ENCODE measurements at places on chromosomes 16 and 17.

- no peak for DNase-seq
Measured at GRCh38 chr16:65489531-65490023, 367.7 kb upstream of the CDH11 start.

- no peak for DNase-seq
Measured at GRCh38 chr17:81540676-81541027, 11.5 kb downstream of the FAAP100 start.

GRCh38 chr16:14505846-14506245 is 124.2 kb downstream of the PARN start:
- no peak for DNase-seq

- no peak for DNase-seq
Measured at GRCh38 chr17:76204277-76204676, 36.0 kb downstream of the RNF157 start.

- no peak for DNase-seq
Measured at GRCh38 chr16:31344712-31345111, 10.3 kb upstream of the ITGAX start.

GRCh38 chr16:79808731-79809130 is 208.2 kb upstream of the MAF start:
- DNase-seq, result no peak

DNA sequence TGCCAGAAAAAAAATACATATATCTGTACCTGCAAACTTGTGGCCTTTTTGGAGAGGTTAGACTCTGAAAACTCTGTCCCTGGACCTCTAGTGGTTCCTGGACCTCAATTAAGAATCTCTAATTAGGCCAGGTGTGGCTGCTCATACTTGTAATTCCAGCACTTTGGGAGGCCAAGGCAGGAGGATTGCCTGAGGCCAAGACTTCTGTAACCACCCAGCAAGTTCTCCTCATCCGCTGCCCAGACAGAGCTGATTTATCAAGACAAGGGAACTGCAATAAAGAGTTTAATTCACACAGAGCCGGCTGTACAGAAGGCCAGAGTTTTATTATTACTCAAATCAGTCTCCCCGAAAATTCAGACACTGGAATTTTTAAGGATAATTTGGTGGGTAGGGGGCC is 4.2 kb downstream of the ASPA start:
- no peak for DNase-seq

DNA sequence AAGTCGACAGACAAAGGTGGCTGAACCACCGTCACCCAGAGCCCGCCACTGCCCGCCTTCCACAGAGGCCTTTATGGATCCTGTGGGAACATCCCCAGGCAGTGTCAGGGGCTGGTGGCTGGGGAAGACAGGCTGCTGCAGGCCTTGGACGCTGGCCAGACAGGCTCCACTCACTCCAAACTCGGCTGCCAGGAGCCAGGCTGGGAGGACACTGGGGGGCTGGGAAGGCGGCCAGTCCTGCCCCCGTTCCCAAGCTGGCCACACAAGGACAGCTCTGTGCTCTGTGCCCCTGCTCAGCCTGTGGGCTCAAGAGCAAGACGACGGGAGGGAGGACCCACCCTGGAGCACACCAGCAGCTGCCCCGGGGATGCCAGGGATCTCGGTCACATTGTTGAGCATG is 7.6 kb upstream of the LCAT start:
- DNase-seq, result no peak

DNA sequence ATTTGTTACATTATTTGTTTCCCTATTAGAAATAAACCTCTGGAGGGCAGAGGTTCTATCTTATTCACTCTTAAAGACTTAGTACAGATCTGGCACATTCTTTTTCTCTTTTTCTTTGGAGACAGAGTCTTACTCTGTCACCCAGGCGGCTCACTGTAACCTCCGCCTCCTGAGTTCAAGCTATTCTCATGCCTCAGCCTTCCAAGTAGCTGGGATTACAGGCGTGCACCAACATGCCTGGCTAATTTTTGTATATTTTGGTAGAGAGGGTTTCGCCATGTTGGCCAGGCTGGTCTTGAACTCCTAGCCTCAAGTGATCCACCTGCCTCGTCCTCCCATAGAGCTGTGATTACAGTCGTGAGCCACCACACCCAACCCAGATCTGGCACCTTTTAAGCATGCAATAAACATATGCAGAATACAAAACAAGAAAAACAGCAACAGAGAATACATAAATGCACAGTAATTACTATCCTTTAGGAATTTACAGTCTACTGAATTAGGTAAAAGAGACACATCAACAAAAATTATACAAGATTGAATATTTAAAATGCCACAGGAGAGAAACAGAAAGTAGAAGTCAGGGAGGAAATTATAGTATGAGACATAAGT is 52.1 kb downstream of the GPATCH8 start:
- no peak for DNase-seq

- no peak for DNase-seq
Measured at GRCh38 chr16:87246269-87247065, 70.7 kb downstream of the C16orf95 start.

GRCh38 chr16:49471038-49471727 is 97.6 kb downstream of the C16orf78 start:
- no peak for DNase-seq

DNA sequence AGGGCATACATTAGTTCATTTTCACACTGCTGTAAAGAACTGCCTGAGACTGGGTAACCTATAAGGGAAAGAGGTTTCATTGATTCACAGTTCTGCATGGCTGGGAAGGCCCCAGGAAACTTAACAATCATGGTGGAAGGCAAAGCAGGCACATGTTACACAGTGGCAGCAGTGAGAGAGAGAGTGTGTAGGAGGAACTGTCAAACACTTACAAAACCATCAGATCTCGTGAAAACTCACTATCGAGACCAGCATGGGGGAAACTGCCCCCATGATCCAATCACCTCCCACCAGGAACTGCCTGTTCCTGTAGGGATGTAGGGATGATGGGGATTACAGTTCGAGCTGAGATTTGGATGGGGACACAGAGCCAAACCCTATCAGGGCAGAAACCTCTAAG is 17.2 kb downstream of the NUBP1 start:
- DNase-seq, result no peak

DNA sequence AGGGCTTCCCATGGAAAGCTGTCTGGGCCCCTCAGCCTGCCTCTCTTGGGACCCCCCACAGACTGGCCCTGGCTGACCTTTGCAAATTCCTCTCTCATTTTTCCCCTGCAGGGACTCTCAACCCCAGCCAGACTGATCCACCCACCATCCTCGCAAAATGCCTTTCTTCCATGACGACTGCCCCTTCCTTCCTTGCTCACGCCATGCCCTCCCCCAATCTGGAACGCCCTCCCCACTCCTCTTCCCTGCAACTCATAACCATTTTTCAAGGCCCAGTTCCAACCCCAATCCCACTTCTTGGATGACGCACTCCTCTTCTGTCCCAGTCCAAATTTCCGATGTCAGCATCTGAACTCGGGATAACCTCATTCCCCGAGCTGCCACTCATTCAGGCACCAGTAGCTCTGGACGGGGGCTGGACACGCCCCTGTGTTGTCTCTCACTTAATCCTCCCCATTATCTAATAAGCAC is 1.3 kb upstream of the DNAI2 start:
- DNase-seq, result no peak

DNA sequence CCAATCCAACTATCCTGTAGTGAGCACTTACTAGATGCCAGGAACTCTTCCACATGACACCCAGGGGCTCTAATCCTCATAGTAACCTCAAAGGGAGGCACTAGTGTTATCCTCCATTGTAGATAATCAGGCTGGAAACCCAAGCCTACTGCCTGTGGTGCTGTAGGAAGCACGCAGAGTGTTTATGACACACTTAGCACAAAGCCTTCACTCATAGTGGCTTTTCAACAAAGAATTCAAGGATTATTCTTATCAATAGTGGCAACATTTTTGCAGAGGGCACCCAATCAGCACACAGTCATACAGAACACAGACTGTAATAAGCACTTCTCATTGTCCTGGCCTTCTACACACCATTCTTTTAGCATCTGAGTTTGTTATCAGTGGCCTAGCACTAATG is 18.5 kb upstream of the SOX9 start:
- no peak for DNase-seq

GRCh38 chr16:73713251-73713650 is 583.4 kb upstream of the PSMD7 start:
- DNase-seq, result no peak

GRCh38 chr17:69809331-69809730 is 265.7 kb upstream of the KCNJ16 start:
- DNase-seq, result no peak

GRCh38 chr16:68767581-68767980 is 30.5 kb downstream of the CDH1 start:
- DNase-seq, result no peak

DNA sequence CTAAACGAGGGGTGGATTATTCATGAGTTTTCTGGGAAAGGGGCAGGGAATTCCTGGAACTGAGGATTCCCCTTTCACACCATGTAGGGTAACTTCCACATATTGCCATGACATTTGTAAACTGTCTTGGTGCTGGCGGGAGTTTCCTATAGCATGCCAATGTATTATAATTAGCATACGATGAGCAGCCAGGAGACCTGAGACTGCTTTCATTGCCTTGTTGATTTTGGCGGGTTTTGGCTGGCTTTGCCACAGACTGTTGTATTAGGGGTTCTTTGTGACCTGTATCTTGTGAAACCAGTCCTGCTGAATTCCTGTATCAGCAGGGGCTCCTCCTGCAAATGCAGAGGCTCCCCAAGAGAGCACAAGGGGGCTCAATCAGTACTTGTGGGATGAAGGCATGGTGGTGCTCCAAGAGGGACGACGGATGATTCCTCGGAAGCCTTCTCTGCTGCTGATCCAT is 104.4 kb upstream of the CACNG5 start:
- no peak for DNase-seq

- DNase-seq, result no peak
Measured at GRCh38 chr16:26078716-26079355, 387.1 kb downstream of the HS3ST4 start.

DNA sequence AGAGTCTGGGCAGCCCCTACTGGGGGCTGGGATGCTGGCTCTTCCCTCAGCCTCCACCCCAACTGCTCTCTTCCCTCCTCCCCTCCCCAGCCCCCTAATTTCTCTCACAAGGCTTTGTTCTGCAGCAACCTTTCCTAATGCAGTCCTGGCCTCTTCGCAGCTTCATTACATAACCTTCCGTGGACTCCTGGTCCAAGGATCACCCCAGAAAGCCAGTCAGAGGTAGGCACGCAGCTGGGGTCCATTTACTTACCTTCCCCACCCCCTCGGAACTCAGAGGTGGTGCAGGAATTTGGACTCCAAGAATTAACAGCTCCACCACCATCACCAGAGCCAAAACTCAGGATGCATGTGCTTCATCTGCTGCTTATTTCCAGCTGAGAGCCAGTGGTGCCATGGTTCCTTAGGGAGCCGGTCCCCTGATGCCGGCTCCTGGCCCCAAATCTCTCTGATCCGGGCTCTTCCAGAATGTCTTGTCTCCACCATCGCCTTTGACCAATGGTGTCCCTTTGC is 40.9 kb downstream of the MAPT start:
- DNase-seq, result no peak

GRCh38 chr16:578870-579405 is 9.2 kb downstream of the PIGQ start:
- DNase-seq, result no peak

- no peak for DNase-seq
Measured at GRCh38 chr16:72458035-72458434, 286.1 kb upstream of the PMFBP1 start.

GRCh38 chr17:11182430-11182829 is 58.6 kb upstream of the SHISA6 start:
- DNase-seq, result no peak

GRCh38 chr17:43444223-43445008 is 39.4 kb upstream of the DHX8 start:
- no peak for DNase-seq

DNA sequence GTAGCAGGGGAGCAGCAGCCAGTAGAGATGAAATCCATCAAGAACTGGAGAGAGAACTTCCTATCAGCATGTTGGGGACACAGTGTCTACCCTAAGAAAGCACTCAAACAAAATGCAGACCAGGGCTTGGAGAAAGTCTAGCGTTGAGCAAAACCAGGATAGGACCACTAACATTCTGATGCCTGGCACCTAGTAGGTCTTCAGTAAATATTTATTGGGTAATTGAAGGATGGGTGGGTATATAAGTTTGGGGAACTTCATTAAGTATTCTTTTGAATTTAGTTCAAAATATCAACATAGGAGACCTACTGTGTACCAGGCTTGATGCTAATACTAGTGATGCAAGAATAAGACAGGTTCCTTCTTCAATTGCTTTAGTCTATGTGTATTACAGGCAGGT is 30.9 kb downstream of the SLC6A2 start:
- DNase-seq, result no peak

DNA sequence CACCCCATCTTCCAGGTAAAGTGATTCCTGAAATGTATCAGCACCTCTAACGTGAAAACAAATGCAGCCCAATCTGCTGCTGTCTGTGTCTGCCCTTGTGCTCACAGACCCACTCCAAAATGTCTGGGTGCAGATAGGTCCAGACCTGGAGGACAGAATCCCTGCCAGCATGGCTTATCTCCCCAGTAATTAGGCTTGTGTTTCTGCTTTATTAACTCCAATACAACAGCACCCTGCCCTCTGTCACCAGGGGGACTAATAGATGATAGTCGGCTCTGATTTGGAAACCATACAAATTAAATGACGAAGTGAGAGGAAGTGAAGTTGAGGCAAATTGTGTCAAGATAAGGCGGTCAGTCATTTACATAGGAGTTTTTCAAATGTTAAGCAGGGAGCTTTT is 608.3 kb upstream of the SALL1 start:
- no peak for DNase-seq

DNA sequence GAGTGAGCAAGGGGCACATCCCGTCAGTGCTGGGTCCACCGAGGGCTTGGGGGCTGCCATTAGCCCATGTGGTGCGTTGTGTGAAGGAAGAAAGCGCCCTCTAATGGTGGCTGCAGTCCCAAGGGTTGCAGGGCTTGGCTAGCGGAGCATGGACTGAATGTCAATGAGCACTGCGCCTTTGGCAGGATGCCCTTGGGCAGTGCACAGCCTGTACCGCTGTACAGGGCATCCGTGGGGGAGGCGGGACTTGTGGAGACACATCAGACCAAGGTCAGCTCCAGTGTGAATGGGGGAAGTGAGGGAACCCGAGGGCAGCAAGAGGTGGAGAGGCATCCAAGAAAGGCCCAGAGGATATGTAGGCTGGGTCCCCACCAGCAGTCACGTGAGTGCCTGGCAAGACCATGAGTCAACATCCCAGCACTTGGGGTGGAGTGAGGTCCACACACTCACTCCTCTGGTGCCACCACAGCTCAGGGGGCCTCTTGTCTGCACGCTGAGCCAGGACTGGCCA is 75.5 kb upstream of the MED9 start:
- no peak for DNase-seq

DNA sequence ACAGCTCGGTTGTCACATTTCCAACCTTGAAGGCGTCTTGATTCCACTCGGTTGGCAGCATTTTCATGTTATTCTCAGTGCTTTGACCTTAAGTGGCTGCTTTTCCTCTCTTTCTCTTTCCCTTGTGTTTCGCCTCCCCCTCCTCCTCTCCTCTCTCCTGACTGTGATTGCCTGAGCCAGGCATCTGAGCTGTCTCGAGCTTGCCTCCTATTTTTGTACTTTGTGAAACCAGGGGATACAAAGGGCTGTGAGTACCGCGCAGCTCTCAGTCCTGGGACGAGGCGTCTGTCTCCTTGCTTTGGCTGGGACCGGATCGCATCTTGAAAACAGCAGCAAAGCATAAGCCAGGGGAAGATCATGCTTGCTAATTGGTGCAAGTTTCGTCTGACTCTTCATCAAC is 48.8 kb upstream of the SDK2 start:
- peak; percentile 39 for DNase-seq

- DNase-seq, result no peak
Measured at GRCh38 chr17:1557355-1558095, 5.1 kb downstream of the PITPNA start.

- no peak for DNase-seq
Measured at GRCh38 chr17:31738996-31739699, 119.9 kb downstream of the COPRS start.
